ENCODE measurements at places on chromosomes 4 and X.

DNA sequence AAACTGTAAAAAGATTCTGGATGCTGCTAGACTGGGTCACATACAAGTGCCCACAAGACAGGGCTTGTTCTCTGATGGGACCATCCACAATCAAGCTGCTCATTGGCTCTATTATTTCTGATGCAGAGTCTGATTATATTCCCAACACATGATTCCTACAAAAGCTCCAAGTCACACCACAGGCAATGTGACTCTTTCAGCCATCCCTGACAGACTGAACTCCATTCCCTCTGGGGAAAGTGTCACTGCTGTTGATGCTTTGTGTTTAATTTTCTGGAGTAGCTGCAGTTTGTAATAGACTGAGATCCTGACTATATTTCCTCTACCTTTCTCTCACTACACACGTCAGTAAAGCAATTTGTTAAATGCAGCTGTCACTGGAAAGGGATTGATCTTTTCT lies 55.4 kb upstream of the BCLAF3 start:
- no peak for DNase-seq

- DNase-seq: peak; percentile 58
Measured at GRCh38 chr4:147924604-147925412, 192.9 kb downstream of the ARHGAP10 start.

DNA sequence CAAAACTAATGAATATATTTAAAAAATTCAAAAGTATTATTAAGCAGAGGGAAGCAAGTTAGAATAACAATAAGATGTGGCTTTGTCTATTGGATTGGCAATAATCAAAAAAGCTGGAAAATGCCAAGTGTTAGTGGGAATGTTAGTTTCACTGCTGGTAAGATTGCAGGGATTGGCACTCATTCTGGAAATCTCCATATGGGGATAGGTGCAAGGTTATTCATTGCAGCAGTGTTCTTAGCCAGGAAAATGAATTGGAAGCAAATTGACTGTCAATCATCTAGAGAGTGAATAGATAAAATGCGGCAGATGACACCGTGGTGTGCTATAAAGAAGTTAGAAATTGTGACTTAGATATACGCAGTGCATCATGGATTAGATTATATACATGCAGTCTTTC lies 1615.5 kb upstream of the PCDH7 start:
- no peak for DNase-seq

- DNase-seq: no peak
Measured at GRCh38 chrX:136143711-136144110, 3.6 kb upstream of the FHL1 start.

DNA sequence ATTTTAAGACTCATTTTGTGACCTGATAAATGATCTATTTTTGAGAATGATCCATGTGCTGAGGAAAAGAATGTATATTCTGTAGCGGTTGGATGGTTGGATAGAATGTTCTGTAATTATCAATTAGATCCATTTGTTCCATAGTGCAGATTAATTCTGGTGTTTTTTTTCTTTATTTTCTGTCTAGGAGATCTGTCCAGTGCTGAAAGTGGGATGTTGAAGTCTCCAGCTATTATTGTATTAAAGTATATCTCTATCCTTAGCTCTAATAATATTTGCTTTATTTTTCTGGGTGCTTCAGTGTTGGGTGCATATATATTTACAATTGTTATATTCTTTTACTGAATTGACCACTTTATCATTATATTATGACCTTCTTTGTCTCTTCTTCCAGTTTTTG lies 1344.9 kb upstream of the TENM3 start:
- no peak for DNase-seq

GRCh38 chr4:77443941-77444340 lies 161.7 kb upstream of the CXCL13 start:
- DNase-seq: peak; percentile 65

DNA sequence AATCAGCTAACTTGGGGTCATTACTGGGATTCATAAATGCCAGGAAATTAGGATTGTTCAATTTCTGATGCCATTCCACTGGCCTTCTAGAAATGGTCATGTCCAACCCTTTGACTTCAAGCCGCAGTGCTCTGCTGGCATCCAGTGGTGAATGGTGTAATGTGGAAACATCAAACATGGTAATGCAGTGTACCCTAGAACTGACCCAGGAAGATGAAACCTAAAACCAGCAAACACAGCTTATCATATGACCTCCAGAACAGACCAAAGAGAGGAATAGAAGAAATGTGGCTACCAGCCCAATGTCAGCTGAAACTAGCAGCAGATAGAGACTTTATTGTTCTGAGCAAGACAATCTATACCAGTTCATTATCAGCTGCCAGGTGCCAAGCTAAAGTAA lies 13.8 kb downstream of the CXCL13 start:
- DNase-seq: no peak

DNA sequence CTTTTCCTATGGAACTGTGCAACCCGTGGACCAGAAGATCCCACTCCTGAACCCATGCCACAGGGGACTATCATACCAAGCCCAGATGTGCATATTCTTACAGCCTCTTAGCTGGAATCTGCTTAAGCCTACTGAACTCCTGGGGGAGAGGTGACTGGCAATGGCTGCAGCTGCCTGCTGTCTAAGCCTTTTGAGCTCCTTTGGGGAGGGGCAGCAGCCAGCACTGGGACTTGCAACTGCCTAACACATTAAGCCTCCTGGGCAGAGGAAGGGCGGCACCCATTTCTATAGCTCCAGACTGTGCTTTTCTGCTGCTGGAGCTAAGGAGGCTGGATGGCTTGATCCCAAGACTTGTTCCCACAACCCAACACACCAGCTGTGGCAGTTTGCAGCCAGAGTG lies 117.9 kb upstream of the VEGFC start:
- DNase-seq: no peak

- peak; percentile 27 for DNase-seq
Measured at GRCh38 chrX:71366674-71367256, 608 bp downstream of the TAF1 start.

DNA sequence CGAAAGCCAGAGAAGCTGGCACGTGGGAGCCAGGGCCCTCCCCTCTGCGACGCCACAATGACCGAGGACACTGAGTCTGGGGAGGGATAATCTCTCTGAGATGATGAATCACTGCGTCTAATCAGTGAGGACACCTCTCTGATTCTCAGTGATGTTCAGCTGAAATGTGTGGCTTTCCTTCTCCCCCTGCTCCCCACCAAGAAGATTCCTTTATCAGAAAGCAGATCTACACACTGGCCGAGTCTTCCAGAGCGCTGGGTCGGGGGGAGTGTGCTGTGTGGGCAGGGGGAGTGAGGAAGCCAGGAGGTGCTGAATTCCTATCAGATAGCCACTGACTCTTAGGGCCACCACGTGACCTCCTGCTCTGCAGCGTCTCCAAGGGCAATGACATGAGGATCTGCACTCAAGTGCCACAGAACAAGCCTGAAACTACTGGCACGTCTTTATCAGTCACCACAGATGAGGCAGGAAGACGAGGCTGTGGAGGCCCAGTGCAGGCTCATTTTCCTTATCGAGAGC lies 89.2 kb downstream of the GATB start:
- DNase-seq: peak; percentile 41

DNA sequence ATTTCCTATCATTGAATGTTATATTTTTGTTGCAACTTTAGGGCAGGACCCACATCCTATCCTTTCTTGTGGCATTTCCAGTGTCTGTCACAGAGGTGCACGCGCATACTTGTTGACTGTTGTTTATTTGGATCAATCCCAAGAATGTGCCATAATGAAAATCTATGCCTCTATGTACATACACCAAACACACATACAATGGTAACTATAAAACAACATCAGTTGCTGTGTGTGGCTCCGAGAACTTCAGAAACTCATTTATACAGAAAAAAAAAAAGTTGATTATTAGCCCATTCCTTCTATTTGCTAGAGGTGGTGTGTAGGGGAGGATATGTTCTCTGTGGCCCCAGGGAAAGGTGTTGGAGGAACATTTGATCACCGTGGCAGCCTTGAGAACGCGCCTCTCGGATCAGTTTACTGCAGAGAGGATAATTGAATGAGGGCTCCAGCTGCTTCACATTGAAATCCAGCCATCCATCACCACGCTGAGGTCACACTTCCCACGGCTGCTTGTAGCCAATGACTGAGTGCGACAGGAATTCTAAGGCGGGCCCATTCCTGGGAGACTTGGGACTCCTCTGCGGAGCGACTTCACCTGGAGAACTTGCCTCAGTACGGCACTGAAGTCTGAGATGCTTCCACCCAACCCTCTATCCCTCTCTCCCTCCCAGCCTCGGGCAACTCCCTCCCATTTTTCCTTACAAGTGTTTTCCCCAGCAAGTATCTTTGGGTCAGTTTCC lies 19.5 kb downstream of the SMPX start:
- DNase-seq: peak; percentile 84

DNA sequence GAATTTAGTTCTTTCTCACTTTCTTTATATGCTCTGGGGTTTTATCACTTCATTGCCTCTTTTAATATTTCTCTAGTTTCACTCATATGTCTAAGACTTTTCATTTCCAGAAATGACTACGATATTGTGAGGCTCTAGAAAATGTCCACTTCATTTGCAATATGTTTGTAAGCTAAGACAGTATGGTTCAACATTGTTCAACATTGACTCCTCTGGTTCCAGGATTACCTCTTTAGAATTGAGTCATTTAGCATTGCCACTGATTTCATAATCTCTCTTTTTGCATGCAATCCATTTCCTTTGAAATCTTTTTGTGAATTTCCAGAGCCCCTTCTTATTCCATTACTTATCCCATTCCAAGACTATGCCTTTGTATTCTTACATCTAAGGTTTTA lies 32.3 kb downstream of the BBS12 start:
- DNase-seq: no peak

GRCh38 chrX:123833387-123833786 lies 26.5 kb upstream of the XIAP start:
- peak; percentile 68 for DNase-seq

- no peak for DNase-seq
Measured at GRCh38 chr4:134883831-134884449, 682.4 kb upstream of the PABPC4L start.

DNA sequence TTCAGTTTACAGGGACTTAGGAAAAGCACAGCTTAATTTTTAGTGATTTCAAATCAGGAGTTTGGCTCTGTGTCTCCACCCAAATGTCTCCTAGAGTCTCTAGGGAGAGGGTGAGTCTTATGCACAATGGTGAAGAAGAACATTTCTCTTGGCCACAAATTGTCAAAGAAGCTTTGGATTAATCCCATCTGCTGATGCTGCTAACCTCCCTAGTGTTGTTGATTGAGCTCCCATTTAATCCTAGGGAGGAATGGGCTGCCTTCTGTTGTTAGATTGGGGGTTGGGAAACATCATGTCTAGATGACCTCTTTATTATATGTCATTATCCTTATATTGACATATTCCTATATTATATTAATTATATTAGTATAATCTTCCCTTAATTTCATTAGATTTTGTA lies 50.0 kb upstream of the PASD1 start:
- no peak for DNase-seq

DNA sequence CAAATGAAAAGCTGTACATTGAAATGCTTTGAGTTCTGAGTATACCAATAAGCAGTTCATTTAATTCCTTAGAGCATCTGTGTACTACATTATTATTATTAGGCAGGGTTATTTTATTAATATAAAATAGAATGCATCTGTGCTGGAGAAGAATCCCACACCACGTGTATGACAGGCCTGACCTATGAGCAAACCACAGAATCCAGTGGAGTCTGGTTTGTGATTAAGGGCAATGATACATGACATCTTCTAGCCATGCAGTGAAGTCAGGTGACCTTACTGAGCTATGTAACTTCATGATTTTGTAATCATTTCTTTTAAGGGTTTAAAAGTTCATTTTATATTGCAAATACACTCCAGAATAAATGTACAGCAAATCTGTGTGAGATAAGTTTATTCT lies 1165.0 kb upstream of the TENM3 start:
- DNase-seq: no peak

DNA sequence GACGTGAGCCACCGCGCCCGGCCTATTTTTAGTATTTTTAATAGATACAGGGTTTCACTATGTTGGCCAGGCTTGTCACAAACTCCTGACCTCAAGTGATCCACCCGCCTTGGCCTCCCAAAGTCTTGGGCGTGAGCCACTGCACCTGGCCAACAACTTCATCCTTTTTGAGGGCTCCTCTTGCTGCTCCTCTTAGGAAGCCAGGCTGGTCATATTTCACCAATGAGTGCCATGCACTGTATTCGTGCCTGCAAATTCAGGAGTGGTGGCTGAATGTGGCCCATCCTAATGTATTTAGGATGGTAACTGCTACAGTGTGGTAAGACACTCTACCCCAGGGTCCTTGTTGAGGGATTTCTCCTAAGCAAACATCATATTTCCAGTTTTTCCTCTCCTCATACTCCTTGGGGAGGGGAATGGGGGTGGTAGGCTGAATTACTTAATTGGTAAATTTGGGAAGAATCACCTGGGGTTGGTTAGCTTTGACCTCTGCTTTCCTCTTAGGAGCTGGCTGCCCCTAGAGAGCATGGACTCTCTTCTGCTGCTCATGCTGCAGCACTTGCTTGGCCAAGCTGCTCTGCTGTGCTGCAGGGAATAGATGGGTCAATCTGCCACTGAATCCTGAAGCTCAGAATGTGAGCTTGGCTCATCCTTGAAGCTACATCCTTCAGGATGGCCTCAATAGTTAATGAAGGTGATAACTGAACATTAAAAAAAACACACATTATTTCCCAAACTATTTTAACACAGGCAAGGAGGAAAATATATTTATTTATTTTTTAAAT lies 167.4 kb downstream of the HS3ST1 start:
- DNase-seq: no peak

DNA sequence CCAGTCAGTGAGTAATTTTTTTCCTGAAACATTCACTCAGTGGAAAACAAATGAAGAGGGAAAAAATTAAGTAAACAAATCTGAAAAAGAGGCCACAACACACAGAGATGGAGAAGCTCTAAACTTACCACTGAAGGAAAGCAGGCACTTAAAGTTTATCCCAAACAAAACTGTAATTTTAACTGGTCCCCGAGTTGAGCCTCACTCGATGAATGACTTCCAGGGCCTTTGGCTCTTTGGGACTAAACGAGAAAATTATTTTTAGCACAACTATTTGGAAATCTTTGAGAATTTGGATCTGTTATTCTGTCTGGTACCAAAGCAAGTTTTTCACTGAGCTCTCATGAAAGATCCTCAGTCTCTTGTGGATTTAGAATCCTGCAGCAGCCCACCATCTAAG lies at the start of gene C1QTNF7:
Gene C1QTNF7 (plus strand): TSS at position 333 of the 400 bp plus-strand sequence. CDS start 7,711 bp downstream, outside the sequence.
- peak; percentile 76 for DNase-seq

DNA sequence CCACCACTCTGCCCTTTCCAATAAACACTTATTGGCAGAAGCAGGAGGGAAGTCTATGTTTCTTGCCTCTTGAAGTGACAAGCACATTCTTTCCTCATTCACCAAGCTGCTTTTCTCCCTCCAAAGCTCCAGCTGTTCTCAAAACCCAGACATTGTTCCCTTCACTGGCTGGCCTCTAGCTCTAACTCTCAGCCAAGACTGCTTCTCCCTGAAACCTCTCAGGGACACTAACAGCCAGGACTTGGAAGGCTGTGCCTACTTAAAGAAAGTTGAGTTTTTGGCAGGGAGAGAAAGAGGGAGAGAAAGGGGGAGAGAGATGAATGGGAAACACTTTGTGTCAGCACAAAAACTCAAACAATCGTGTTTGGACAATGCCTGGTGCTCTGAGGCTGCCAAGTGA lies 99.5 kb downstream of the COX18 start:
- peak; percentile 61 for DNase-seq

Measured in tongue (tissue), 3 donors.